ENCODE measurements at places on chromosomes 6 and 20.

DNA sequence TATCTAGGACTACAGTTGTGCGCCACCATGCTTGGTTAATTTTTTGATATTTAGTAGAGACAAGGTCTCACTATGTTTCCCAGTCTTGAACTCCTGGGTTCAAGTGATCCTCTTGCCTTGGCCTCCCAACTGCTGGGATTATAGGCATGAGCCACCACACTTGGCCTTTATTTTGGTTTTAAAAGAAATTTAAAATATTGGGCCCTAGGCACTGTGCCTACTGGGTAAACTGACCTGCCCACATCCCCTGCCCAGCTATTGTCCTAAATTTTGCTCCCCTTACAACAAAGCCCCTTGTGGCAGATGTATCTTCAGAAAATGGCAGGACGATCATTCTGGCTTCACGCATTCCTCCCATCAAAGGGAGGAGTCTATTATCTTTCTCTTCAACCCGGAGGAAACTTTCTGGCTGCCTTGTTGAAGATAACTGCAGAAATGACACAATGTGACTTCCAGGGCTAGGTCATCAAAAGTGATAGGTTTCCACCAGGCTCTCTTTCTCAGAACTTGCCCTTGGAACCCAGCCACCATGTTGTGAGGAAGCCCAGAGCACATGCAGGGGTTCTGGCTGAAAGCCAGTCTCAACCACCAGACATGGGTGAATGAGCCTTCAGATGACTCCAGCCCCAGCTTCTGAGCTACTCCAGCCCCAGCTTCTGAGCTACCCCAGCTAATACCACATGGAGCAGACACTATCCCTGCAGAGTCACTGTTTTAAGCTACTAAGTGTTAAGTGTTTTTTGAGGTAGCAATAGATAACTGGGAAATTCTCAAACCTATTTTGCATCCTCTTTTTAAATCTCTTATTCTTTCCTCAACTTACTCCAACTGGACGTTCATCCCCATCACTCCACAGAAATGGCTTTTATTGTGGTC, 4.6 kb upstream of the GUCA1B start:
- DNase-seq: no peak

DNA sequence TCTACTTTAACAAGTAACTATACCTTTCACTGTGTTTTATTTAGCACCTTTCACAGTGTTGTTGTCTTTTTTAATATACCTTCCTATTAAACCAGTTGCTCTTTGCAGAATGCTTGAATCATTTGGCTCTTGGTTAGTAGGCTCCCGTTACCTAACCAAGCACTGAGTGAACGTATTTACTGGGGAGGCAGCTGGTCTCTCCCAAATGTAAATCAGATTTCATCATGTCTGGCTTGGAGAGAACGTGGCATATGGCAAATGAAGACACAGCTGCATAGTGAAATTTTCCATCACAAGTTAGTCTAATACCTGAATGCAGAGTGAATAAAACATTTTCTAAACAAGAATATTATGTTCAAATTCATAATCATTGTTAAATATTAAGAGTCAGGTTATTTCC, 12.4 kb downstream of the HTR1E start:
- DNase-seq: no peak

DNA sequence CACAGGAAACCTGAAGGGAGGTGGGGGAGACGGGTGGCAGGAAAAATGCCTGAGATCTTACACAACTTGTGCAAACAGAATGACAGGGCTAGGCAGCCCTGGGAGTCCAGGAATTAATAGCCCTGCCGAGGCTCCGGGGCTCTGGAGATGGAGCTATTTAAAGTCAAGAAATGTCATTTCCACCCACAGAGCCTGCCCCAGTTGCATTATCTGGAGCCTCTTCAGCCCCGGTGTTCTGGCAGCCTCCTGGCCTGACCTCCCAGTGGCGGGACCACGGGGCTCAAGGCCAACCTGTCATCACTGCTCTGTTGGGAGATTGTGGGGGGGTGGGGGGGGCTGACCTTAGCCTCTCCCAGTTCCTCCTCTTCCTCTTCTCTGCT, 28.5 kb upstream of the SCUBE3 start:
- DNase-seq: no peak

DNA sequence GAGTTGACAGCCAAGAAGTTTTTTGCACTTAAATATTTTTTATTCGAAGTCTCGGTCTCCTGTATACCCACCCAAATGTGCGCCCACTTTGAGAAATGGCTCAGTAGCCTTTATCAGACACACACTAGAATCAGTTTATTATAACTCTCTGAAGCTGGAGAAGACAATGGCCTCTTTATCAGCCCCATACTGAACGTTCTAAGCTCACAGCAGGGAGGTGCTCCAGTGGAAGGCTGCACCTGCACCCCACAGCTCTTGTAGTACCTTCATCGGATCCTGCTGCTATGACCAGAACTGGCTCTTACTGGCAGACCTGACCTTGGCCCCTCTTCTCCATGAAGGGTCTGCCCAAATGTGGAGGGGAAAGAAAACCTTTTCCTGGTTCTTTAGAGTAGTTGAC, 165.0 kb upstream of the SCGN start:
- DNase-seq: no peak

- no peak for DNase-seq
Observed at GRCh38 chr6:154653853-154654252, 79.4 kb upstream of the SCAF8 start.

- no peak for DNase-seq
Observed at GRCh38 chr6:14159090-14159489, 41.5 kb downstream of the CD83 start.

- no peak for DNase-seq
Observed at GRCh38 chr6:122622479-122622878, 12.3 kb downstream of the PKIB start.

GRCh38 chr20:8208226-8208625, 76.2 kb downstream of the PLCB1 start:
- no peak for DNase-seq

DNA sequence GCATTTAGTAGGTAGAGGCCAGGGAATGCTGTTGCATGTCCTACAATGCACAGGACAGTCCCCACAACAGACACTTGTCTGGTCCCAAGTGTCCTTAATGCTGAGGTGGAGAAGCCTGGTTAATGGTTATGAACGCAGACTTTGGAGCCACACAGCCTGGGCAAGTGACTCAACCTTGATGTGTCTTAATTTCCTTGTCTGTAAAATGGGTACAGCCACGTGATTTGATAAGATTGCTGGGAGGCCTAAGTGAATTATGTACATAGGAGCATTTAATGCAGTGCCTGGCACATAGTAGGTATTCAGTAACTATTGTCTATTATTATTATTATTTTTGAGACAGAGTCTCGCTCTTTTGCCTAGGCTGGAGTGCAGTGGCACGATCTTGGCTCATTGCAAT, 11.4 kb downstream of the KCNG1 start:
- DNase-seq: no peak

DNA sequence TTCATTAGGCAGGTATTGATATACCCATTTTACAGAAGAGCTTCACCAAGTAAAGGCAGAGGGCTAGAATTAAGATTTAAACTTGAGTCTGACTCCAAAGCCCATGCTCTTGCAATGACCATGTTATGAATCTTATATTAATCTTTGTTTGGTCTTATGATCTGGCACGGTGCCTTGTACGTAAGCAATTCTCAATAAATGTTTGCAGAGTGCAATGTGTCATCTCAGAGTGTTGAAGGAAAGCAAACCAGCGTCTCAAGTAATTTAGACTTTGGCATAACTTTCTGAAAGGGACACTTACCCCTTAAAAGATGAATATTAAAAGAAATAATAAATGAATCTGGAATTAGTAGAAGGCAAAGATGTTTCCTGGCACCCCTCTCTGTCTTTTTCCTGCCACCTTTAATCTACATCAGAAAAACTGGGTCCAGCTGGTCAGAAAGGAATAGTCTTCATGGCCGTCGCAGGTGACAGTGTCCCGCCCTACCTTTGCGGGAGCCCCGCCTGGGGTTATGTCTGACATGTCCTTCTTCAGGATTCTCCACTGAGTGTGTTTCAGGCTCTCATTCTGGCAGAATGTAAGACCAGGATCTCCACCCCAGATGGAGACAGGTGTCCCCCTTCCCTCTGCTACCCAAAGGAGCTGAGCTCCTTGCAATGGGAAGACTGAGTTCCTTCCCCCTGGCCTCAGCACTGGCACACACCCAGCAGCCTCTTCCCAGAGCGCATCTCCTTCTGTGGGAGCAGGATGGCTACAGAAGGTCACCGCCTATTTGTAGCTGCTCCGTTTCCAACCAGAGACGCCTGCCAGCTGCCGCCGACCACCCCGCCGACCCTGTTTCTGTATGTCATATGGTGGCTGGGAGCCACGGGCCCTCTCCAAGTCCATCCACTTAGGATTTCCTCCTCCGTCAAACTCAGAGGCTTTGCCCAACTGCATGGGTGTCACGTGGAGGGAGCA, 266.3 kb upstream of the ECI2 start:
- no peak for DNase-seq

GRCh38 chr6:83974409-83975050, 59.0 kb upstream of the MRAP2 start:
- DNase-seq: no peak

DNA sequence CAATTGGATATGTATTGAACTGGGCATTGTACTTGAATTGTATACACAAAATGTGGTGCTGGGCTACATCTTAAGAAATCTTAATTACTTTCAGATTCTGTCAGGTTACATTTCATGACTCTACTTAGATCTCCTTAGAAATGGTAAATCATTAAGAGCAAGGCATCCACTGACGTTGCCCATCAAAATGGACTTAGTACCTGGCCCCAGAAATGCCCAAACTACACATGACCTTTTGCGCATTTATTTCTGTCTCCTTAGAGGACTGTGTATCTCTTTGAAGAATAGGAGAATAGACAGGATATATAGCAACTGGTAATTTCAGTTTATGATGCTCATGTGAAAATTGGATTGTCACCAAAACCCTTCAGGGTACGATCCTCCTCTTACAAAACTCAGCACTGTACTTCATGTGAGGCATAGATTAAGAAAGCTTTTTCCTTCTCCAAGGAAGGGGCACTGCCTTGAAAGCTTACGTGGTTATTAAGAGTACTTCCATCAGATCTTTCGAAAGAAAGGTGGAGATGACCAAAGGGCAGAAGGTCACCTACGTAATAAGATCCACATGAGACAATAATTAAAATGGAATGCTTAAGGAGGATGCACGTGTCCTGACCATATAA, 61.4 kb upstream of the BMP2 start:
- no peak for DNase-seq

GRCh38 chr6:129240492-129240853, 357.5 kb downstream of the LAMA2 start:
- DNase-seq: no peak

- DNase-seq: no peak
Observed at GRCh38 chr6:69286331-69286730, 510.5 kb downstream of the LMBRD1 start.

- DNase-seq: no peak
Observed at GRCh38 chr6:13766201-13766634, 48.1 kb downstream of the MCUR1 start.

GRCh38 chr20:45975686-45976085, 3.7 kb upstream of the ZNF335 start:
- DNase-seq: no peak

Measured in T-helper 2 cell treated with Interferon-gamma antibody and Interleukin-4, amounts not matched to agents 5 μg/mL and 100 μg/mL, for 36 hours (primary cell).